ENCODE measurements at places on chromosomes 3 and 15.
A peak's percentile ranks its signal among the peaks of the same experiment; 100 is the strongest.

- DNase-seq = no peak
Observed at GRCh38 chr3:72844436-72844993, 3.7 kb downstream of the SHQ1 start.

DNA sequence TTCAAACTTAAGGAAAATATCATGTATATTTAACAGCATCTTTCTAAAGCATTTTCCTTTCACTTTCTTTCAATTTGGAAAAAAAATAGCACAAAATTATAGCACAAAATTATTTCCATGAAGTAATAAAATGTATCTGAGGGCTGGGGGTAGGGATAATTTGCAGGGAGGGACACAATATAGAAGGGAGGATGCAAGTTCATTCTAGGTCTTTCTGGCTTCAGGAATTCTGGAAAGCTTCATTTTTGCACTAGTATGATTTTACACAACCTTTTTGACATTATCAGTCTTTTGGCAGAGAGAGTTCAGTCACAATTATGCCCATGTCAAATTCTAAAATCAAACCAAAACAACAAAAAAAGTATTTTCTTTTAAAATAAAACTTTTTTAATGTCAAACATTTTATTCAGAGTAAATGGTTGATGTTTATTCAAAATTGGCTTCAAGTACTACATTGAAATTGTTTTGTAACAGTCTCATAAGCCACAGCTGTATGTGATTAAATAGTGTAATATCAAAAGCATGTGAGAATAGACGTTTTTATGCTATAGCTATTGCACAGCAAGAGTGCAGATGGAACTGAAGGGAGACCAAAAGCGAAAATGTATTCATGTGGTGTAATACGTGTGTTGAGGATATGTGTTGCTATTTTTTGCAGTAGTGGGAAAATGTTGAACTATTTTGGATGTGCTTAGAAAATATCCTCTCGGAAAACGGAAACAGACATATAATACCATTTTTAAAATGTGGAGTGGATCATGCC is 5.8 kb downstream of the RBMS3 start:
- DNase-seq = no peak

- peak; percentile 90 for DNase-seq
Observed at GRCh38 chr3:172103724-172104123, 64.3 kb downstream of the FNDC3B start.

- peak; percentile 15 for DNase-seq
Observed at GRCh38 chr15:74781431-74782258, at the start of gene CSK. TSS of gene CSK (plus strand) at chr15:74782080. CDS start at chr15:74798298, 16,218 bp downstream.

DNA sequence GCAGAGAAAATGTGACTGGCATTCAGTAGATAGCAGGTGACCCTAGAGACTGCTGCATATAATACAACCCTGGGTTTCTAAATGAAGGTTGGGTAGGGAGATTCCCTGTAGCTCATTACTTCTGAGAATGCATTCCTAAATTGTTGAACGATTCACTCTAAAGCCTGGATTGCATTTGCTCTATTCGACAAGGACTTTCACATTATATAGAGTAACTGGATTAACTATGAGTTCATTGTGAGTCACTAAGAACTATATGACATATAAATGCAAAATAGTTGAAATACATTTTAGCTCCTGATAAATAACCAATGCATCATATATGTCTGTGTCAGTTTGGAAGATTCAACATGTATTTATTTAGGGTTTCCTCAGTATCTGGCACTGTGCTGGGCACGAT is 294.7 kb upstream of the CCDC54 start:
- DNase-seq = no peak

GRCh38 chr3:63909431-63909830 is 2.8 kb downstream of the SCAANT1 start:
- DNase-seq = no peak

DNA sequence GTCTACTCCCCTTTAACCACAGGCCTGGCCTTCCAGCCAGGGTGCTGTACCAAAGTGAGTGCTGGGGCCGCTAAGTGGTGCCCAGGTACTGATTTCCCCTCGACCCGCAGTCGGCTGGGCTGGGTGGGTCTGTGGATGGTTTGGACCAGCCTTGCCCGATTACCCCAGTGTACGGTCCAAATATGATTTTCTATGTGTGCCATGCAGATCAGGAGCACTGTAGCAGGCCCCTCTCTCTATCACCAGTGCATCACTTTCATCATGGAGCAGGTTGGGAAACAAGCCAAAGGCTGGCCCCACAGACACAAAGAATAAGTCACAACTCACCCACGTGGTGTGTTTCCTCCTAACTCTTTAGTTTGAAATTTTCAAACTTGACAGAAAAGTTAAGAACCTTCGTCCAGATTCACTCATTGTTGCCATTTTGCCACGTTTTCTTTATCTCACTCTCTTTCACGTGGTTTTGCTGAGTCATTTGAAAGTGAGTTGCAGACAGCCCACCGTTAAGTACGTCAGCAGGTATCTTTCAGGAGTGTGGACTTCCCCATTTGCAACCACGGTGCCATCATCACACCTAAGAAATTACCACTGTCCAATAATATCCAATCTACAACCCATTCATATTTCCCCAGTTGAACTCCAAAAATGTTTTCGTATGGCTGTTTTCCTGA is 37.0 kb downstream of the ZNF710 start:
- DNase-seq = no peak

DNA sequence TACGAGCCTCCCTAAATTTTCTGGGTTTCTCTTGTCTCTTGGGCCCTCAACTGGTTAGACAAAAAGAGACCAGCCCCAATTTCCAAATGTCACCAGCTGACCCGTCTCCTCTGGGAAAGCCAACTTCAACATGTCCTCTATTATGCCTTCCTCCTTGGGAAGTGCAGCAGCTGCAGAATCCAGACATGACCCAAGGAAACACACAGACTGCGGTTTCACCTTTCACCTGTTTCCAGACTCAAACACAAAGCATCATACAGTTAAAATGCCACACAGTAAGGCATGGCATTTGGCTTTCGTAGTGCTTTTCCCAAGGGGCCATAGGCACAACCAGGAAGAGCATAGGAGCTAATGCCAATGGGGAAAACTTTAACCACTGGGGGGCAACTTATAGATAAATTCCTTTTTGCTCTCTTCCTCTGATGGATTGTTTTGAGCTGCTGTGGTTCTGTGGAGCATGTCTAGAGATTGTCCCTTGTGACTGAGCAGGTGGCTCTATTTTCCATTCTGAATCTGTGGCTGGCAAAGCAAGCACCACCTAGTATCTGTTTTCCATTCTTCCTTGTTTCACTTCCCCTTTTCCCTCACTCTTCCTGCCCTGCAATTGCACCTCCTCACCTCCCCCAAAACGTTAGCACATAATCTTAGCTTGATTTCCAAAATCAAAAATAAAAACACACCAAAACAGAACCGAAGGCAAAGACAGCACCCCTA is 49.3 kb downstream of the HHLA2 start:
- DNase-seq = no peak

GRCh38 chr3:104785947-104786346 is 580.8 kb upstream of the ALCAM start:
- DNase-seq = no peak

- no peak for DNase-seq
Observed at GRCh38 chr3:39146083-39146501, 7.3 kb downstream of the CSRNP1 start.

DNA sequence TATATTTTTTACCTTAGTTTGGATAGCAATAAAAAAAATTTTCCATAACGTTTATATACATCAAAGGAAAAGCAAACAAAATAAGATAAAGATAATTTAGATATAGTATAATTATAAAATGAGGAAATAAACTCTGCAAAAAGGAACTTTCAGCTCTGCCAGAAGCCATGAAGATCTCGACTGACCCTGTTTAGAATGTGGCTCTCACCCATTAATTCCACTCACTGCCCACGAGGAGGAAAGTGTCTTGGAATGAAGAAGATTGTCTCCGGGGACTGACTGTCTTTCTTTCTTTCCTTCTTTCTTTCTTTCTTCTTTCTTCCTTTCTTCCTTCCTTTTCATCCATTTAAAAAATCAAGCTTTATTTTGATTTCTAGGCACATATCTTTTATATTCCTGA is 20.1 kb upstream of the PRR20G start:
- DNase-seq = no peak

GRCh38 chr3:127093312-127093711 is 99.6 kb upstream of the PRR23E start:
- no peak for DNase-seq

Data from kidney glomerular epithelial cell (primary cell).